ENCODE measurements at places on chromosomes 11 and 22. TPM values are rescaled to one million over a fixed set of nuclear protein-coding genes. Genes with fewer than 3 reads are reported as not detected.

Gene CELSR1
- 16.7 TPM for total RNA-seq

Gene NLRP14
- not detected for total RNA-seq

Gene MRGPRE
- 0.89 TPM for total RNA-seq

Gene TYMP
- total RNA-seq: 24.1 TPM

Gene KCNE3
- 3.0 TPM for total RNA-seq

Gene GAL3ST1
- not detected for total RNA-seq

Gene HTR3A
- total RNA-seq: not detected

Gene HPX
- total RNA-seq: 0.55 TPM
